ENCODE measurements at places on chromosomes 2 and 18.

DNA sequence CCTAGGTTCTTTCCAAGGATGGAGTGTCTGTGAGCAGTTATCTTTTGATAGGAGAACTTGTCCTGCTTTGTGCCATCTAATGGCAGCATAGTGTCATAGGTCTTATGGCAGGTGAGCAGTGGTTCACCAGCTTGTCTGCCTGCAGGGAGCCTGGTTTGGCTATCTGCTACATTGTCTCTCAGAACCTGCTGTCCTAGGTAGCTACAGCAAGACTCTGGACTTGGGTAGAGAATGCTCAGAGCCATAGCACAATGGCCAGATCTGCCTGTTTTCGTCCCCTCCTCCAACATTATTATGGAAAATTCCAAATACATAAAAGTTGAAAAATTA, 28.3 kb downstream of the AGFG1 start:
- DNase-seq = no peak

- DNase-seq = no peak
These were observed 5.6 kb downstream of the SNED1 start for GRCh38 chr2:241003830-241004564.

DNA sequence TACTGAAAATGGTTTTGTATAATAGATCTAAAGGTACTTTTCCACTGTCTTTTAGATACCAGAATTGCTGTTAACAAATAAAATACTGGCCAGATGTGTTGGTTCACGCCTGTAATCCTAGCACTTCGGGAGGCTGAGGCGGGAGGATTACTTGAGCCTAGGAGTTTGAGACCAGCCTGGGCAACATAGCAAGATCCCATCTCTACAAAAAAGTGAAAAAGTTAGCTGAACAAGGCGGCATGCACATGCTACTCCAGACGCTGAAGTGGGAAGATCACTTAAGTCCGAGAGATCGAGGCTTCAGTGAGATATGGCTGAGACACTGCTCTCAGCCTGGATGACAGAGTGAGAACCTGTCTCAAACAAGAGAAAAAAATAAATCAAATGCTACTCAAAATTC, 2.8 kb downstream of the HNMT start:
- no peak for DNase-seq

DNA sequence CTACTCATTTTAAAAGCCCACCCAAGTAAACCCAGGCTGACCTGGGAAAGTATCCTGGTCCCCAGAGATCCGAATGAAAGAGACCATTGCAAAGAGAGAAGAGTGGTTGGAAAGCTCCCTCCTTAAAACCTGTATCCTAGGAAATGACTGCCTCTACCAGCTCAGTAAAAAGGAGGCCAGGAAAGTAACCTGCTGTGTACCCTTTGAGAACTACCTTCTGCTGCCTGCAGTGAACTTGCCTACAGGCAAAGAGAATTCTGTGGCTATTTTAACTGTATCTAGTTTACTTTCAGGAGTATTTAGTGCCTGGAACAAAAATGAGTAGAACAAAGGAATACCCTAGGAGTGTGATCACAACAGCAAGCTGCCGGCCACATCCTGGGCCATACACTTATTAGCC, 641.7 kb upstream of the NRXN1 start:
- no peak for DNase-seq

GRCh38 chr2:70133491-70134322, 46.4 kb downstream of the PCBP1 start:
- no peak for DNase-seq

GRCh38 chr2:172749388-172749787, 13.7 kb downstream of the RAPGEF4 start:
- DNase-seq = no peak

DNA sequence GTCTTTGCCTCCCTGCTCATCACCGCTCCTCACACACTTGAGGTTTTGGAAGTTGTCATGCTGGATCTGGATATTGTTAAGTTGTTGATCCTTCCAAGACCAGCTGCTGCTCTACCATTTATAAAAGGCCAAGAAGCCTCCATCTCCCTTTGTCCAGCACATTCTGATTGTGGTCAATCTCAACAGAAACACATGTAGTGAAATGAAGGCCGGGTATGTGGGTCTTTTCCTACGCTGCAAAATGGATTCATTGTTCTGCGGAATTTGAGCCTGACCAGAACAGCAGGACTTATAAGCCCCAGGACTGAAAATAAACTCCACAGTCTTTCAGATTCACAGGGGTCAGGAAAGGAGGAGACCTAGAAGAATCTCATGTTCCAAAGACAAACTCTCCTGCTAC, 238.4 kb downstream of the CMPK2 start:
- no peak for DNase-seq

DNA sequence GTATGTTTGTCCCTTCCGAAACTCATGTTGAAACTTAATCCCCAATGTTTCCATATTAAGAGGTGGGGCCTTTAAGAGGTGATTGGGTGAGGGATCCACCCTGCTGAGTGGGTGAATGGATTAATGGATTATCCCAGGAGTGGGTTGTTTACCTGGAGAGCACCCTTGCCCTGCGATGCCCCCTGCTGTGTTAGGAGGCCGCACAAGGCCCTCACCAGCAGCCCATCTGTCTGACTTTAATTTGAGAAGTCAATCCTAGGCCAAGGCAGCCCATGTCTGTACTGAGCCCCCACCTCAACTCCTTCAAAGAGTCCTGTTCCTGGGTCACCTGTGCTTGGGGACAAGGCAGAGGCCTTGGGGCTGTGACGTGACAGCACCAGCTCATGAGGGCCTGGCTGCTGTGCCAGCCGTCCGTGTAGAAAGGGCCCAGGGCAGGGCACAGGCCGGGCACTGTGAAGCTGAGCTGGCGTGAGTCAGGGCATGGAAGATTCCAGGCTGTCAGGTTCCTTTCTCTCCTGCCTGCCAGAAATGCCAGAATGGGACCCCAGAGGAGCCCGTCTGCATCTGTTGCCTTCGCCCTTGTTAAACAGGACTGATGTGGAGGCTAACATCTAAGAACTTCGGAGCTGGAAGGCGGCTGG, 21.3 kb upstream of the TAF1B start:
- DNase-seq = no peak

DNA sequence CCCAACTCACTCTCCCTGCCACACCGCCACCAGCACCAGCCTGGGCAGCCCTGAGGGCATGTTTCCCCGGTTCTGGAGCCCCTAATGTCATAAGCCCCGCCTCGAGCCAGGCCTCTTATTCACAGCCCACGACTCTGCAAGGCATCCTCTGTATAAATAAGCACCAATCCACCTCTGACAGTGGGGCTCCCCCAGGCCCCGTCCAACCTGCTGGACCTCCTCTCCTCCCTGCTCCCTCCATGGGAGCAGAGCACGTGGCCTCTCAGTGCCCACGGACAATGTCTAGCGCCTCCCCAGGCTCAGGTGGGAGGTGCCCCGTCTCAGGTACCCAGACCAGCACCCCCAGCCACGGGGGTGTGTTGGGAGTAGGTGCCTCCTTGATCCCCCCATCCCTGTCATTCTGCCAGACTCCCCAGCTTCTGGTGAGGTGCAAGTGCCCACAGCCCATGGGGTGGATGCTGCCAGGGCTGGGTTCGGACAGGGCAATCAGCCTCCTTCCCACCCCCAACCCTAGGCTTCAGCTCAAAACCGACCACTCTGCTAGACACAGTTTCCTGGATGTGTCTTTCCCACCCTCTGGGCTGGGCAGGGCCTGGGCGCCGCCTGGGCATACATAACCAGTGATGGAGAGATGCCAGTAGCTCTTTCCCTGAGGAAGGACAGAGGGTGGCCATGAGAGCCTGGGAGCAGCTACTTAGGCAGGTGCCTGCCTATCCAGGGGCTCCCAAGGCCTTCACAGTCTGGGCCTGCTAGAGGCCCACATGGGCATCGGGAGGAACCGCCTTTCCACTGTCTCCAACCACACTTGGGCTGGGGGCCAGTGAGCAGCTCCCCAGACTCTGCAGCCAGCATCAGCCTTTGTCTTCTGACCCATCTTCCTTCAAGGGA, 1.6 kb upstream of the ADRA2B start:
- no peak for DNase-seq

DNA sequence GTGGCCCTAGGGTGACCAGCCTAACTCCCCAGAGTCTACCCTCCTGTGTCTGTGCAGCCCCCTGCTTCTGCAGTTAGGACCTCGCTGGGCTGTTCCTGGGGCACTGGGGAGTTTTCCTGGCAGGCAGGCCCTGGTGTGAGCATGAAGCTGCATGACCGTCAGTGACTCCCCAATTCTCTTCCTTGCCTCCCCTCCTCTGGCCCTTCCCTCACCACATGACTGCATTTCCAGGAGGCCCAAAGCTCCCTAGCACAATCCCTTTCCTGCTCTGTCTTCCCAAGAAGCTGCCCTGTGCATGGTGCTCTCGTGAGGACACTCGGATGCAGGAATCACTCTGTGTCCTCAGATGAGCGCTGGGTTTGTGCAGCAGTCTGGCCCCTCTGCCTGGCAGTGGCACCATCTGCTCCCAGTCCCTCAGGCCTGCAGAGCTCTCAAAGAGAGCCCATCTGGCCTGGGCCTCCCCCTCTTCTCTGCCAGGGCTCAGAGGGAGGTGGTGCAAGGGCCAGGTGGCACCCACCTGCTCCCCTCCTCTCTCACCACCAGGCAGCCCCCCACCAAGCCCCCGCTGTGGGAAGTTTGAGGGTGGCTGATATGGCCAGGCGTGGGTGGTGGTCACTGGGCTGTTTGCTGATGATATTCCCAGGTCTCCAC, 125.6 kb upstream of the HS6ST1 start:
- no peak for DNase-seq

DNA sequence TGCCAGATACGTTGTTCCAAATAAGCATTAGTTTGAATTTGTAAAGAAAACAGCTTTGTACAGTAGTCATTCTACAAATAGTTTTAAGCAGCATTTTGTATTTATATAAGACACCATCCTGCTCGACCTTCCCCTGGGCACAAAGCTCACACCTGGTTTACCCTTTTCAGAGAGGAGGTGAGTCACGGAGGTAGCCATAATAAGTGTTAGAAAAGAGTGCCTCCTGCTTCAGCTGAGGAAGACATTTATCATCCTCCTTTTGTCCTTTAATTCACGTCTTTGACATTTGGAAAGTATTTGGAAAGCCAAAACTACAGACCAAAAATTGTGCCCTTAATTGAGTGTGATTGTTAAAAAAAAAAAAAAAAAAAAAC, 6.8 kb downstream of the RAB12 start:
- no peak for DNase-seq

GRCh38 chr2:26039603-26040323, 5.9 kb downstream of the RAB10 start:
- DNase-seq = no peak

- no peak for DNase-seq
These were observed 201.5 kb upstream of the SLC35G4 start for GRCh38 chr18:11407940-11408339.

DNA sequence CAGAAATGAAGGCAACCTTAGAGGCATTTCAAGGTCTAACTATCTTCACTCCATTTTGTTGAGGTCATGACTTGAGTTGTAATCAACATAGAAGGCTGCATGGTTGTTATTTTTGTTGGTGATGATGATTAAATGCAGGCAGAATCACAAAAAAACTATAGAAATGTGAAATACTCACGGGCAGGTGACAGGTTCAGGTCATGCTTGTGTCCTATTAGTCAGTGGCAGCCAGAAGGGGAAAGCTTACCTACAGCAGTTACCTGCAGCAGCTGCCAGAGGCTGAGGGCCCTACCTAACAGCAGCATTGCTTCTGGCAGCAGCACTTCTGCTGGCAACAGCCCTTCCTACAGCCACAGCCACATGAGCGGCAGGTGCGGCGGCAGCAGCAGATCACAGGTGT, 394 bp downstream of the SCYGR3 start:
- no peak for DNase-seq

DNA sequence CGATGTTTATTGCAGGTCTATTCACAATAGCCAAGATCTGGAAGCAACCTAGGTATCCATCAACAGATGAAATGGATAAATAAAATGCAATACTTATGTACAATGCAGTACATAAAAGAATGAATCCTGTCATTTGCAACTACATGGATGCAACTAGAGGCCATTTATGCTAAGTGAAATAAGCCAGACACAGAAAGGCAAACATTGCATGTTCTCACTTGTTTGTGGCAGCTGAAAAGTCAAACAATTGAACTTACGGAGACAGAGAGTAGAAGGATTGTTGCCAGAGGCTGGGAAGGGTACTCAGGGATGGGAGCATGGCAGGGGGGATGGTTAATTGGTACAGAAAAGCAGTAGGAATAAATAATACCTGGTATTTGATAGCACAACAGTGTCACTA, 563.9 kb downstream of the TMX3 start:
- DNase-seq = no peak

- no peak for DNase-seq
These were observed 29.3 kb upstream of the HS6ST1 start for GRCh38 chr2:128347701-128348539.

GRCh38 chr18:75439348-75439747, 11.8 kb upstream of the SMIM21 start:
- DNase-seq = no peak

DNA sequence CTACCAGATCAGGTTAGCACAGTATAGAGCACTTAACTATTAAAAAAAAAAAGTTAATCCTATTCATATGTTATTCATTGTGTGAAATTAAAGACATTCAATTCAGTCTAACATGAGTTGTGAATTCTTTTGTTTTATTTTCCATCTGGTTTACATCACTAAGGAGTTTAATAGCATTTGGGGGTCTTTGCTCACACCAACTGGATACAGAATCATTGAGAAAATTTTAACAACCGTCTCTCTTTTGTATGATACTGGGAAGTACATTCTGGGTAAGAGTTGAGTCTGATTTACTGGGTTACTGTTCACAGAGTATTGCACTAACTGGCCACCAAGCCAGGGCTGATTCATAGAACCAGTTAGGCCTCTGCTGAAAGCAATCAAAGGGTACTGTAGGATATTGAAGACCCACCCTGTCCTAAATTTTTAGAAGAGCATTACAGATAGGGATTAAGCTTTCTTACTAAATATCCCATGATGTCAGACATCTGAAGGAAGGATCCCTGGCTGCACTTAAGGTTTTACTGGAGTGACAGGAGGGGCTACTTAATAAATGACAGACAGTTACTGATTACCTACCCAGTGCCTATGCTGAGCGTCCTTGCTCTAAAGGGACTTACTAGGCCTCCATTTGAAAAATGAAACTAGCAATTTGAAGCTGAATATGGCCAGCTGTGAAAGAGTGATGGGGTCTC, 387.9 kb downstream of the SETBP1 start:
- no peak for DNase-seq

GRCh38 chr2:77552956-77553355, 30.8 kb upstream of the LRRTM4 start:
- DNase-seq = no peak

GRCh38 chr2:187266645-187267044, 181.4 kb downstream of the CALCRL start:
- DNase-seq = no peak

GRCh38 chr2:124778076-124778475, 753.0 kb downstream of the CNTNAP5 start:
- DNase-seq = no peak

GRCh38 chr2:205212357-205212756, 469.9 kb upstream of the NRP2 start:
- no peak for DNase-seq

GRCh38 chr2:219142329-219142728, 18.3 kb downstream of the NHEJ1 start:
- no peak for DNase-seq

GRCh38 chr2:216777637-216778273, 82.1 kb downstream of the TNP1 start:
- peak; percentile 69 for DNase-seq

- no peak for DNase-seq
These were observed 83.9 kb upstream of the EML6 start for GRCh38 chr2:54639609-54640008.

- DNase-seq = no peak
These were observed 28.4 kb downstream of the EIPR1 start for GRCh38 chr2:3349211-3349693.

- DNase-seq = no peak
These were observed 13.6 kb downstream of the ADI1 start for GRCh38 chr2:3505771-3506170.

Measured in AML-193 (cell line).